ENCODE measurements at places on chromosomes 4 and X. TPM values are rescaled to one million over a fixed set of nuclear protein-coding genes. Genes with fewer than 3 reads are reported as not detected.

NIPAL1 gene
- total RNA-seq: 13.7 TPM

RTL3 gene
- not detected for total RNA-seq

TLR10 gene
- total RNA-seq: not detected

AREG gene
- total RNA-seq: 2,086 TPM

NEUROG2 gene
- total RNA-seq: not detected

CLDN24 gene
- total RNA-seq: not detected
